Left forelimb (tissue), 1 donor: ENCODE measurements at places on chromosomes 7 and 10.

GRCh38 chr7:75943864-75944263 lies 28.9 kb downstream of the POR start:
- no peak for DNase-seq

DNA sequence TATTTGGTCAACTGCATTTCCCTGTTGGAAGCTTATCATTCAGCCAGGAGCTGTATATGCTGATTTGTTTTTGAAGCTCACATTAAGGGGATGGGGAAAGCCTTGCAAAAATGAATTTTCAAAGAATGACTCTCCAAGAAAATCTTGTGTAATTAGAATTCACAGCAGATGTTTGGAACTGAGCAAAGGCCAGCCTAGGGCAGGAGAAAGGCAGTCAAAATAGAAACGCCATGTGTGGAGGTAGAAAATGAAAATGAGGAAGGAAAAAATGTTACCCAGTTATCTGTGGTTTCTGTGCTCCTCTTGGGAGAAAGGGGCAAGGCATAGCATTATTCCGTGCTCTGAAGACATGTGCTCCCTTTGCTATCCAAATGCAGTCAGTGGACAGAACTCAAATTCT lies 93.5 kb downstream of the NRP1 start:
- DNase-seq, result no peak

DNA sequence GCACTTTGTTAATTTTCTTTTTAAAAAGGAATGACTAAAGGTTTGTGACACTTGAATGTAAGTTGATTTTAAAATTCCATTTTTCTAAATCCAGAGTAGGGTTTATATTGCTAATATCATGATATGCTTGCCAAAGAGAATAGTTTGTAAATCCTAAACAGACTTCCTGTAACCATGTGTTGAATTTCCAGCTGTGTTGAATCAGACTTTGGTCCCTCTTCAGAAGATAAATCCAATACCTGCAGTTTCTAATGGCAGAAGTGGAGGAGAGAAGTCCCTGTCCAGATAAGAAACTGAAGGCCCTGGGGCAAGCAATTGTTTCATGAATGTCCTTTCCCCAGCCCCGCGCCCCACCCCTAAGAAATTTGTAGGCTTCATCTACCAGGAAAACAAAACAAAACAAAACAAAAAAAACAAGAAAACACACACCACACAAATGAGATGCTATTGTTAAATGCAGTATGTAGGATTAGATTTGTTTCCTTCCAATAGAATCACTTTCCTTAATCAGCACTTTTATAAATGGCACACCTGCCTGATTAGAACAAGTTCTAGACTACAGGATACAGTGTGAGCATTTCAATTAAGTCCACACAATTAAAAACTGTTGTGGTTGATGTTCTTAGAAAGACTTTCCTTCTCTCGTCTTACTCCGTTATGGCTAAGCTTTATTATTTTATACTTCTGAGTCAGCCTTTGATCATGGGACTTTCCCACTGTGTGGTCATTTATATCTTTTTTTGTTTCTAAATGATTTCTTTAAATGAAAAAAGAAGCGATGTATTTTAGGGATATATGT lies 122.8 kb downstream of the KAT6B start:
- DNase-seq, result no peak

DNA sequence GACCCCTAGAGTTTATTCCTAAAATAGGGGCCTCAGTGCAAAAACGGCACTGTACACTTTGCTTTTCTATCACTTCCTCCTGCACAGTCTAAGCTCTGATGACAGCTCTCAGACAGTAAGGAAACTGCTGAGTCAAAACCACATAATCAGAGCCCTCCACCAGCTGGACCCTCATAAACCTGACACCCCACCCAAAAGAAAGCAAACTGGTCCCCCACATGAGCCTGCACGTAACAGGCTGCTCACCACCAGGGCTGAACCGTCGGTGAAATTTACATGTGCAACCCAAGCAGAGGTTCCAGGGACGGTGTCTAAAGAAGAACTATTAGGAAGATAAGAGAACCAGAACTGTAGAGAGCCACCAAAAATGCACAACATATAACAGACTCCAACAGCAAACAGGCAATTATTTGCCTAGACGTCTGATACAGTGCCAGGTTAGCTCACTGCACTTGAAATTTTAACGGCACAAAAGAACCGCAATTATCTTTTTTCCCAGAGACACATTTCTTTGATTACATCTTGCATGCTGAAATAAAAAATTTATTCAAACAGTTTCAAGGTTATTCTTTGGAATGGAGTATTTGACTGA lies 19.6 kb downstream of the SGMS1 start:
- no peak for DNase-seq

GRCh38 chr10:6038071-6038631 lies 24.0 kb downstream of the IL2RA start:
- DNase-seq, result no peak

DNA sequence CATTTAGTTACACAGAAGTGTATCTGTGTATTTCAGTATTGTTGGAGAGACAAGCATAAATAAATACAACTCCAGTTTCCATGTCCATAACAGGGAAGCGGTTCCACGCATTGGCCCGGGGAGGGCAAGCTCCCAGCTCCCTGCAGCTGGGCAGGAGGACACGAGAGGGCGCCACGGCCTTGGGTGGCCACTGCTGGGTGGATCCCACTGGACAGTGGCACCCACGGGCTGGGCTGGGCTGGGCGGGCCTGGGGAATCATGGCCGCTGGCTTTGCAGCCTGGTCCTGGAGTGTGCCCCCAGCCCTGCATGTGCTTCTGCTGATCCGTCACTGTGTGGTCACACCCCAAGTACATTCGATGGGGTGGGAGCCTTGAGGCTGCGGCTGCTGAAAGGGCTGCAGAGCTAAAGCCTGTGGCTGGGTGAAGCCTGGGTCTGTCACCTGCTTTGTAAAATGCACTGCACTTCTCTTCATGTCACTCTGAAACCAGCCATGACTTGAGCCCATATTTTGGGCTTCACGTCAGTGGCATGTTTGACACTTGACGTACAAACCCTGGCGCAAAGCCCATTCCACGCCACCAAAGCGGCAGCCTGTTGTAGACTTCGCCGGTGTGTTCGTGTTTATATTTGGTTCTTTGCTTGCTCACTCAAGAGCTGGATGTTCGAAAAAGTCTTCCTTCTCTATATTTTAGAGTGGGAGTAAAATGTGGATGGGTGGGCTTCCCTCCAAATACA lies 27.5 kb downstream of the LRRC27 start:
- no peak for DNase-seq

- DNase-seq, result no peak
Observed at GRCh38 chr7:158074896-158075632, 512.6 kb downstream of the PTPRN2 start.

- DNase-seq, result no peak
Observed at GRCh38 chr7:12759151-12759550, 71.7 kb downstream of the ARL4A start.

DNA sequence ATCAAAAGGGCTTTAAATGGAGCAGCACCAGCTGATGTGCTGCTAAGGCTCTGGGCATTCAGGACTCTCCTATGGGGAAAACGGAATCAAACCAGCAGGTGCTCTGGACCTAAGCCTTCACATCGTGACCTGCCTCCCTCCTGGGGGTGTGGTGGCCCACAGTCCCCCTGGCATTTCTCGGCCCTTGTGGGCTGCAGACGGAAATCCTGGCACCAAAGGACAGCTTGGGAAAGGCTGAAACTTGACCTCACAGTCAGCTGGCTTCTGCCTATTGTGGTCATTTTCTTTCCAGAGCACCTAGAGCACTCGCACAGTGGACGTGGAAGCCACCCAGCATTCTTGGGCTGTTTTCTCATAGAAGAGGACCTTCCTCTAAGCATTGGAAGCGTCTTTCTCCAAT lies 74.8 kb downstream of the TPST1 start:
- no peak for DNase-seq

- DNase-seq, result no peak
Observed at GRCh38 chr10:51744235-51745000, 45.0 kb upstream of the CSTF2T start.

- DNase-seq, result no peak
Observed at GRCh38 chr7:3697472-3697871, 396.4 kb downstream of the SDK1 start.

- DNase-seq, result no peak
Observed at GRCh38 chr7:92206672-92207071, 27.7 kb upstream of the LRRD1 start.

- DNase-seq, result no peak
Observed at GRCh38 chr10:24848195-24848594, 104.2 kb downstream of the PRTFDC1 start.

DNA sequence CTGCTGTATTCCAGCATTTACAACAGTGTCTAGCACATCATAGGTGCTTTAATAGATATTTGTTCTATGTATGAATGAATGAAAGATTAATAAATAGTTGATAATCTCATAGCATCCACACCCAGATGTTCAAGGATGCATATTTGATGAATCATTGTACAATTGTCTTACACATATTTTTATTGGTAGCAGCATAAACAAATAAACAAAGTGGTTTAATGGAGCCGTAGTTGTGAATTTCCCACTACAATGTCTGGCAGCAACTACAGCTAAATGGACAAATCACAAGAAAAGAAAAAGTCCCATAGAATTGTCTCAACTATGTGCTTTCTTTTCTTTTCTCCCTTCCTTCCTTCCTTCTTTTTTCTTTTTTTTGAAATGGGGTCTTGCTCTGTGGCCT lies 150.8 kb downstream of the NRP1 start:
- DNase-seq, result no peak

- no peak for DNase-seq
Observed at GRCh38 chr10:103614306-103615158, 121.0 kb downstream of the NEURL1 start.

DNA sequence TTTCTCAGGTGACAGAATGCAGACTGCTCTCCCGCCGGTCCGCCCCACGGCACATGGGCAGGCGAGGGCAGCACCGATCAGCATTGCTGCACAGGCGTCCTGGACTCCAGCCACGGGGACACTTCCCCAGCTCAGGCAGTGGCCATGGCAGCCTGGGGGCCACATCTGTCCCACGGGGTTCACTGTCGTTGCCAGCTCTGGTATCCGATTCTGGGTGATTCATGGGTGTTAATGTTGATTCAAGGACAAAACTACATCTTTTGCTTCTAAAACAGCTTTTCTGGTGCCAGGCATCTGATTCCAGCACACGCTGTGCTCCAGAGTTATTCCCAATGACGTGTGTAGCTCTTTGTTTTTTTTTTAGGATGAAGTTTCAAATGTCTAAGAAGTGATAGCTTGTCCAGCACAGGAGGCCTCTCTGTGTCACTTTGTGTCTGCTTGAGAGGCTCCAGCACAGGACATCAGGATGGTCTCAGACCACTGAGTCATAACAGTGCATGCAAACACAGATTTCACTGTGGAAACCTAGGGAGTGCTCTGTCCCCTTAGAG lies 218.0 kb downstream of the WDR37 start:
- DNase-seq, result no peak

GRCh38 chr7:26856176-26856985 lies 8.0 kb downstream of the SKAP2 start:
- no peak for DNase-seq

- no peak for DNase-seq
Observed at GRCh38 chr10:112721080-112721698, 228.9 kb upstream of the TCF7L2 start.

DNA sequence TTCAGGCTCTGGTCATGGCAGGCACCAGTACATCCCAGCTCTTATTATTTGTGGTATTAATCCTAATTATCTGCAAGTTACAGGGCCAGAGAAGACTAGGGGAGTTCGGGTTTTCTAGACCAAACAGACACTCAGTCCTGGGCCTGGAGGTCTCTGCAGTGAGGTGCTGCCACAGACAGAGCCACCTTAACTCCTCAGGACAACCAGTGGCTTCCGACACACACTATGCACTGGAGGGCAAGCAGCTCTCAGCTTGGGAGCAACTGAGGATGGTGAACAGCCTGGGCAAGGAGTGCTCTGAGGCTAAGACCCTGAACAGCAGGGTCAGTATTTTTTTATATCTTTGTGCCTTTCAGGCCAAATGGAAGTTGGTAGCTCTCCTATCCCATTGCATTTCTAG lies 19.0 kb downstream of the ACTA2 start:
- no peak for DNase-seq

DNA sequence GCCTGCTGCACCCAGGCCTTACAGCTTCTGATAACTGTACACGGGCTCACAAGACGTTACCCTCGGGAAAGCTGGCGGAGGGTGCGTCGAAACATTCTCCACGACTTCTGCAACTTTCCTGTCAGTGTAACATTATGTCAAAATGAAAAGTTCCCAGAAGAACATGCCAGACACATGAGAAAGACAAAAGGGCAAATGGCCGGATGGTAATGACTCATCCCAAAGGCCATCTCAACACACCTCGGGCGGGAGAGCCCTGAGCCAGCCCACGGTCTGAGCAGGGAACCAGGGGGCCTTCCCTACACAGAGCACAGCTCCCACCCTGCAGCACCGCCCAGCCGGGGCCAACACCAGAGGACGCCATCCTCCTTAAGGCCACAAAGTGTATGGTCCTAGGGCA lies 118.7 kb downstream of the MAD1L1 start:
- DNase-seq, result no peak

GRCh38 chr7:143388051-143388450 lies 6.9 kb downstream of the ZYX start:
- no peak for DNase-seq

GRCh38 chr7:133165529-133165928 lies 83.6 kb upstream of the CHCHD3 start:
- DNase-seq, result no peak

GRCh38 chr10:110042891-110043290 lies 35.1 kb downstream of the ADD3 start:
- DNase-seq, result no peak
